ENCODE measurements at places on chromosomes 11 and 22.

- DNase-seq: no peak
These were observed 745 bp upstream of the ZBTB44 start for GRCh38 chr11:130315354-130315970.

DNA sequence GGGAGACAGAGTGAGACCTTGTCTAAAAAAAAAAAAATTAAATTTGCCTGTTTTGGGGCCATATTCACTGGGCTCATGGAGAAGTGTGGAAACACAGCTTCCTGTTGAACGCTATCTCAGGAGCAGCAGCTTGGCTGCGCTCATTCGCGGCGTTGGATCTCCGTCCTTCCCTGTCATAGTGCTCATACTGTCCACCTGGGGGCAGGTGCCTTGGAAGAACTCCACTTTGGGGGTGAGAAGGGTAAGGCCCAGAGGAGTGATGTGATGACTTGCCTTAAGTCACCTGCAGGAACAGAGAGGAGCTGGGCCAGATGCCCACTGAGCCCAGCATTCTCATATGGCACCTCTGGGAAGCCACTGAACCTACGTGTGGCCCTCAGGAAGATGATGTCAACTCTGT lies 82.8 kb downstream of the CABIN1 start:
- no peak for DNase-seq

DNA sequence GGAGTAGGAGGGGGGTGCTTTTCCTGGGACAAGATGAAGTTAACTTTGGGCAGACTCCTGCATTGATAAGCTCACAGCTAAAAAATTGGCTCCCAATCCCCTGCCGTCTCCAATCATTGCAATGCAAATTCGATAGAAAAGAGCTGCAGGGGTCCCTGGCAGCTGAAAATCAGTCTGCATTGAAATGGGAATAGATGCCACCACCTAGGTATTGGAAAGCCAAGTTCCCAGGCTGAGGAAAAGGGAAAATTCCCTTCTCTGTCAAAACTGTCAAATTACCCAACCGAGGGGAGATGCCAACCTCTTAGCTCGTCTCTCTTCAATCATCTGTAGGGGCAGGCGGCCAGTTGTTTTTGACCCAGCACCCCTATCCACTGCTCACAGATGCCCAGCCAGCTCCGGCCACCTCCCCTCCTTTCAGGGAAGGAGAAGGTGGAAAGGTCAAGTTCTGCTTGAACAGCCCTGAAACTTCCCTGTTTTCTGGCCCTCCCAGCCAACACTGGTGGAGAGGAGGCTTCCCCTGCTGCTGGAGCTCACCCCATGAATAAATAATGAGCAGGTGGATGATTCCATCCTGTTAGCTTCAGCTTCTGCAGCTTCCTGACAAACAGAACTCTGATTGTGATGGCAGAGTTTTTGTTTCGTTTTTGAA lies 916.3 kb downstream of the TBC1D22A start:
- DNase-seq: no peak

DNA sequence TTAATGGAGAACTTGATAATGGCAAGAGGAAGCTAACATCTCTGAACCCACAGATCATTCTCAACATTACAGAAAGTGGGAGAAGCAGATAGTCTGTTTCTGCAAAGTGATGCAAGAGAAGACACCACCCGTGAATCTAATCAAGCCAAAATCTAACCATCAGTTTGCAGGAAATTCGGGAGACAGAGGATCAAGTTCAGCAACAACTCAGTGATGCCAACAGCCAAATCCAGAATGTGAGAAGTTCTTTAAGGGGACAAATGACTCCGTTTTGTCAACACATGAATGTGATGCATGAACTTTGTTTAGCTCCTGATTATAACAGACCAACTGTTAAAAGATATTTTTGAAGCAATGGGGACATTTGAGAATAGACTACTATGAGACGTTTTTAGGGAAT lies 95.2 kb upstream of the LDLRAD3 start:
- no peak for DNase-seq

DNA sequence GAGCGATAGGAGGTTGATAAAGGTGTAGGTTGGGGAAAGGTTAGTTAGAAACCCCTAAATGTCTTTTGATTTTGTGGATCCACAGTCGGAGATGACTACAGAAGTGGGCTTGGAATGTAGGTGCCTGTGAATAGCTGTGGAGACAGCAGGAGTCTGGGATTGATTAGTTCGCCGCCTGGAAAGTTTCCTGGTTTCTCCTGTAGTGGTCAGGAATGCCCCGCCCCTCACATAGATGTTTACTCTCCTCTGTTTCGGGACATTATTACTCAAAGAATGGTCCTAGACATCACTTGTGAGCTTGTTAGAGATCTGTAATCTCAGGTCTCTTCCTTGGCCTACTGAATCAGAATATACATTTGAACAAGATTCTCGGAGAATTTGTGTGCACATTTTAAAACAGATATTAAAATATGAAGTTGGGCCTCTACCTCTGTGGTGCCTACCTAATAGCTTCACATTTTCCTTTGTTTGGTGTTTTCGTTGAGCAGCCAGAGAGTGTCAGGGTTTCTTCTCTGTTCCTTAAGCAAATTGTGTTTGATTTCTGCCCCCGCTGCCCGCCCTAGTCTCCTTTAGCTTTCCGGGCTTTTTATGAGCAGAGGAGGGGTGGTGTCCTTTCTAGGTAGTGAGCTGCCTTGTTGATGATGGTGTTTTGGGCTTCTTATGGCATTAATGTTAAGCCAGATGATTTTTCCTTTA lies 89.4 kb downstream of the PPP6R3 start:
- DNase-seq: no peak

- no peak for DNase-seq
These were observed 794 bp upstream of the FXYD6 start for GRCh38 chr11:117877120-117877784.

DNA sequence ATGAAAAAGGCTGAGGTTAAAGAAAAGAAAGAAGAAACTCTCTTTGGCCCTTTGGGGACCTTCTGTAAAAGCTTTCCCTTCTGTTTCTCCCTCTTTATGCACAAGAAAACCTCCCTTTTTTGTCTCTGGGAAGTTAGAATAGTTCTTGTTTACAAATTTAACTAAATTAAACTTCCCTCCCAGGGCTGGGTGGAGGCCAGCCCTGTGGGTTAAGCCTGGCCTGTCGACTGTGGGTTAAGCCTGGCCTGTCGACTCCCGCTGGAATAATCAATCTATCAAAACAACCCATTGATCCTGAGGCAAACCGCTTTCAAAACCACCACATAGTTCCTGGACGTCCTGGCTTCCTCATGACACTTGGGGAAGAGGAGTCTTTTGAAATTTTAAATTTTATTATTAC lies 1.2 kb upstream of the DRG1 start:
- DNase-seq: no peak

- no peak for DNase-seq
These were observed 251.2 kb downstream of the ETS1 start for GRCh38 chr11:128336203-128336602.

DNA sequence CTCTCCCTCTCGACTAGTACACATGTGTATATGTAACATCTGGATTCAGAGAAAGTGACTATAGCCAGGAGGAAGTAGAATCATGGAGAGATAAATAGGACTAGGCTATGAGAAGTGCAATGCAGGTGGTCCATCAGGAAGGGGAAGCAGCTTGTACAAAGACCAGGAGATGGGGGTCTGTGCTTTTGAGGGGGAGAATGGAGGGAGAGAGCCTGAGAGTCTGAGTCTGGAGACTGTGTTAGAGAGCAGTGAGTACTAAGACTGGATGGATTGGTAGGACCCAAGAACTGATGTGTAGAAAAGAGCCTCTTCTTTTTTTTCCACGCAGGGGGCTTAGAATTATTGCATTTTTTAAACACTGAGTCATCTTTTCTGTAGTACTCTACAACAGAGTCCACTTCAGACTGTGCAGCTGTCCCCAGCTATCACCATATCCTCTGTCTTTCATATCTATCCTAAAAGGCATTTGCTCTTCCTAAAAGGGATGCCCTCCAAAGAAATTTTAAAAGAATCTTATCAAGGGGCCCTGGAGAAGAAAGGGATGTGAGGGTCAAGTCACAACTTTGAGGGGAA lies 80.4 kb downstream of the BDNF start:
- no peak for DNase-seq

DNA sequence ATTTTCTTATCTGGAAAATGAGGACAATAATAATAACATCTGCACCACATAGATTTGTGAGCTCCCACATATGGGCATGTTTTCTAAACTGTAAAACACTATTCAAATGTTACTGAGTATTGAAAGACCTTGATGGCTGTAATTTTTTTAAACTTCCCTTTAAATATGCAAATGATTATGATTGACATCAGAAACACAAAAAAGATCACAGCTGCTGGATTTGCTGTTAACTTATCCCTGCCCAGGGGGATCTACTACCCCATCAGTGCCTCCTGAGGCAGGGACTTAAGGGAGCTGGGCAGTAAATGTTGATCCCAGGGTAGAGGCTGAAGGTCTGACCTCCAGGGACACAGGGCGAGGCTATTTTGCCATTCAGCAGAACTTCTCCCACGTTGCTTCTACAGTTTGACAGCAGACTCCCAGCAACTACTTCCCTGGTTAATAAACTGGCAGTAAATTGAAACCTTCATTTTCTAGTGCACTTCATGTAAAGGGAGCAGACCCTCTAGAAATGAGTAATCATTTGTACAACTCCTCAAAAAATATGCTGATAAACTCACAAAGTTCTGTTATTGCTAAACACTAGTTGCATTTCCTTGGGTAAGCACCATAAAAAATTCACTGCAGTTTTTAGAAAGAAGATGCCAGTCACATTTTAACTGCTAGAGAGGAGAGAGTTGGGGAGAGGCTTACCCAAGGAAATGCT lies 20.3 kb downstream of the TMPRSS5 start:
- no peak for DNase-seq

DNA sequence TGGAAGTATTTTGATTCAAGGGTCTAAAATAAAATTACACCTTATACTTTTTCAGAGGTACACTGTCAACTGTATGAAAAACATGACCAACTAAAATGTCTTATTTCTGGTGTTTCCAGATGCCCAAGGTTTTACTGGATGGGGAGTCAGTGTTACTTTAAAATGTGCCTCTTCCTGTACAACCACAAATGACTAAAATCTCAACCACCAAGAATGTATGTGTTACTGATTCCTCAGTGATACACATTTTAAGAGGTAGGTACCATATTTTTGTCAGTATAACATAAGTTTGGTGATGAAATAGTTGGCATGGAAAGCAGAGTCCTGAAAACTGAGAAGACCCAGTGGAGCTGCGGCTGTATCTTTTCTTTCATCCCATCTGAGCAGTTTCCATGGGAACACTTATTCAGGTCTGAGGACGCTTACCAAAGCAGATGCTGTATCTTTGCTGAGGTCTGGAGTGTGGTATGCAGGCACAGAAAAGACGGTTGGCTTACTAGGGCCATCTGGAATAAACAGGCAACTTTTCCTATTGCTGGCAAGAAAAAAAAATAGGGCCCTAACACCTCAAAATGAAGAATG lies 21.2 kb upstream of the TP53AIP1 start:
- no peak for DNase-seq

GRCh38 chr11:122951211-122951610 lies 30.4 kb downstream of the BSX start:
- DNase-seq: no peak

- no peak for DNase-seq
These were observed 18.4 kb downstream of the OR2AT4 start for GRCh38 chr11:75078233-75078632.

GRCh38 chr22:30829901-30830550 lies 135.4 kb downstream of the OSBP2 start:
- no peak for DNase-seq

DNA sequence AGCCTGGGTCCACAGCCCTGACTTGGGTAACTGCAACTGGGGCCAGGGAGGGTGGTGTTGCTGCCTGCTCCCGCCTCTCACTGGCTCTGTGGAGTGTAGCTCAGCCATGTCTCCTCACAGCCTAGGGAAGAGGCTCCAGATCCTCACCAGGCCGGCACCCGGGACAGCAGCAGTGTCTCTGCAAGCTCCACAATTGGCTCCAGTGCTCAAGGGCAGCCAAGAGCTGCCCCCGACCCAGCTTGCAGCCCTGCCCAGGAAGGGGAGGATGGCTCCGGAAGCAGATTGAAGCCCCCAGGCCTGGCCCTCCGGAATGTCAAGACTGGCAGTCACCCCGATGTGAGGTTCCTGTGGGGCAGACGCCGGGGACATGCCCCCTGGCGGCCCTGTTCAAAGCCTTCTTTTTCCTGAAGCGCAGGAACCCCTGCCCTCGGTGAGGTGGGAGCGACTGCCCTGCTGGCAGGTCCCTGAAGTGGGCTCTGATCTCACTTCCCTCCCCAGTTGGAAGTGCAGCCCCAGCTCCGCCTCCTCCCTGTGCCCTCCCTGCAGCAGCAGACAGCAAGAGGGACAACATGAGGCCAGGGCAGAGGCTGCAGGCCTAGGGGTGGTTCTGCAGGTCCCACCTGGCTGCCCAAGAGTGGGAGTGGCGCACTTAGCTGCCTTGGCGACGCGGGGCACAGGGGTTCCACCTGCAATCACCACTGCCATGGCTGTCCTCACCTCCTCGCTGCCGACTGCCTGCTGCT lies 816.2 kb upstream of the LUZP2 start:
- DNase-seq: no peak

- DNase-seq: no peak
These were observed 1402.6 kb downstream of the BRD1 start for GRCh38 chr22:48425091-48425506.

- DNase-seq: no peak
These were observed 3.6 kb downstream of the HPS4 start for GRCh38 chr22:26479792-26480610.

- DNase-seq: no peak
These were observed 6.6 kb downstream of the APOL4 start for GRCh38 chr22:36194971-36195370.

DNA sequence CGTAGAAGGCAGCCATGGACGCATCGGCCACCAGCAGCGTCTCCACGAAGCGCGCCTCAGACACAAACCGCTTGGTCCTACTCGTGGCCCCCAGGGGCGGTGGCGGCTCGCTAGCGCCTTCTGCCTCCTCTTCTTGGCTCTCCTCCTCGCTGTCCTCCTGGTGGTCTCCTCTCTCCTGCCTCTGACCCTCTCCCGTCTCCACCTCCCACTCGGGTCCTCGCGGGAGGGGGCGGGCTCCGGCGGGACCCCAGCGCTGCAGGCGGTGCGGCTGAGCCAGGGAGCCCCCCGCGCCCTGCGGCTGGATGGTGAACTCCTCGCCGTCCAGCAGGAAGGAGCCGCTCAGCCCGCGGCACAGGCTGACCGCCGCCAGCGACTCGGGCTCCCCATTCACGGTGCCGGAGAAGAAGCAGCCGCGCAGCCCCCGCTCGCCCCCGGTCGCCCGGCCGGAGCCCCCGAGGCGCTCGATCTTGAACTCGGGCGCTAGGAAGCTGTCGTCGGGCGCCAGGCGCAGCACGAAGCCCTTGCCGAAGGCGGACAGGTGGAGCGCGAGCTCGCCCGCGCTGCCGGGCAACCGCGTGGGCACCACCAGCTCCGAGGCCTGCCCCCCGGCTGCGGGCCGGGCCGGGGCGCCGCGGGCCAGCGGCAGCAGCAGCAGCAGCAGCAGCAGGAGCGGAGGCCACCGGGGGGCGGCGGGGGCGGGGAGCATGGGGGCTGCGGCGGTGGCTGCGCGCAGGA lies 661 bp downstream of the ADAMTS8 start:
- no peak for DNase-seq

Measured in stimulated activated CD8-positive, alpha-beta memory T cell treated with anti-CD3 and anti-CD28 coated beads, Interleukin-4, amount 100 ng/mL, for 1 hour (primary cell).